ENCODE measurements at places on chromosomes 5 and 9.

- no peak for DNase-seq
Observed at GRCh38 chr5:151164687-151165392, 7.3 kb upstream of the ANXA6 start.

- no peak for DNase-seq
Observed at GRCh38 chr9:137500666-137501397, 41.7 kb upstream of the NSMF start.

DNA sequence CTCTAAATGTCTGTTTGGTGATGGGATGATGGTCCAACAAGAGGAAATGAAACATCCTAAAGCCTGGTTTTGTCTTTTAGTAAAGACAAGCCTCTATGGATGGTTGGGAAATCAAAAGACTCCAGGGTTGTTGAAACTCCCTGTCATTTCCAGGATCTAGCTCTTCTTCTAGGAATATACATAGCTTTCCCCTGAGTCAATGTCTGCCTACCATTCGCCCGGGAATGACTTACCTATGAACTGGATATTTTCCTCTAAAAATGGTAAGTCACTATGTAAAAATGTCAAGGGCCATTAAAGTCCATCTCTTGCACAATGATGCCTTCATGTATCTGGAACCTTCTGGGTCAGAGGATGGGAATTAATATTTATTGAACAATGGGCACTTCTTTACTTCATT is 11.1 kb upstream of the KIF12 start:
- DNase-seq = no peak

DNA sequence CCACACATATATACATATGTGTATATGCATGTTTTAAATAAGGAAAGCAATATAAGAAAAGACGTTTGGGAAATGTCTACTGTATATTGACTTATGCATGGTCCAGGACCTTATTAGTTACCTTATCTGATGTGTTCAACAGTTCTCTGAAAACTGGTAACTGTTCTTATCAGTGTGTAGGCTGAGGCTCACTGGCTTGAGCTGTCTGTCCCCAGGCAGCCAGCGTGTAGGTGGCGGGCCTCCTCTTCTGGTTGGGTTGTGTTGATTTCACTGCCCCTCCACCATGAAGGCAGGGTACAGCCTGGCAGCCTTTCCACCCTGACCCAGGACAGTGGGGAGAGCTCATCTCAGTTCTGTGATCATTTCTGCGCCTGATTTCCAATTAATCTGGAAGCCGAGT is 38.7 kb upstream of the SEMA4D start:
- no peak for DNase-seq

GRCh38 chr9:89021154-89021803 is 30.0 kb downstream of the S1PR3 start:
- no peak for DNase-seq

DNA sequence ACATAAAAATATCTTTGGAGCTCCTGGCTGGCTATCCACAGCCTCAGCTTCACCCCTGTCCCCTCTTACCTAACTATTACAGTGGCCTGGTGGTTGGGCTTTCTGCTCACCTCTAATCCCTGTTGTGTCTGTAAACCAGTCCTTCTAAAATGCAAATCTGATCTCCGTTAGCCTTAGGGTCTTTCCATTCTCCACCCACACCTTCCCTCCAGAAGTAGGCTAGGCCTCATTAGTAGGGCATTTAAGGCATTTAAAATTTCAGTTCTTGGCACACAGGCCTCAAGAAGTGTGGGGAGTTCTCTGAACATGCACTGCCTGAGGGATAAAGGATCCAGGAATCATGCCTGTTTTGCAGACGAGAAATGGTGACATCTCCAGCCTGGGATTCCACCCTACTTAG is 26.4 kb upstream of the STC2 start:
- no peak for DNase-seq

- DNase-seq = no peak
Observed at GRCh38 chr9:16245756-16246440, 624.6 kb downstream of the BNC2 start.

- no peak for DNase-seq
Observed at GRCh38 chr5:160742446-160742845, 109.6 kb downstream of the ATP10B start.

- DNase-seq = no peak
Observed at GRCh38 chr5:91109634-91110033, 273.5 kb downstream of the ARRDC3 start.

DNA sequence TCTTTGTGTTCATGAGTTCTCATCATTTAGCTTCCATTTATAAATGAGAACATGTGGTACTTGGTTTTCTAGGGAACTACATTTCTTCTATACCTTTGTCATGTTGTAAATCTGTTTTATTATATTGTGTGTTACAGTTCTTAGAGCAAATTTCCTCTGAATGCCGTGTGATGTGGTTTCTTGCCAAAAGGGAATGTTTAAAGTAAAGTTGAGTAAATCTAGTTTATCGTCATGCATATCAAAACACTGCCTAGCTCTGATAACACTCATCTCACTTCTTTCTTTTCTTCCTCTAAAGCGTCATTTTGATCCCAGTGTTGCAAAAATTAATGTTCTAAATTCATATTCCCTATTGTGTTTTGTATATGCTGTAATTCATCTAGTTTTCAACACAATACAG is 295.4 kb upstream of the HAPLN1 start:
- DNase-seq = no peak

DNA sequence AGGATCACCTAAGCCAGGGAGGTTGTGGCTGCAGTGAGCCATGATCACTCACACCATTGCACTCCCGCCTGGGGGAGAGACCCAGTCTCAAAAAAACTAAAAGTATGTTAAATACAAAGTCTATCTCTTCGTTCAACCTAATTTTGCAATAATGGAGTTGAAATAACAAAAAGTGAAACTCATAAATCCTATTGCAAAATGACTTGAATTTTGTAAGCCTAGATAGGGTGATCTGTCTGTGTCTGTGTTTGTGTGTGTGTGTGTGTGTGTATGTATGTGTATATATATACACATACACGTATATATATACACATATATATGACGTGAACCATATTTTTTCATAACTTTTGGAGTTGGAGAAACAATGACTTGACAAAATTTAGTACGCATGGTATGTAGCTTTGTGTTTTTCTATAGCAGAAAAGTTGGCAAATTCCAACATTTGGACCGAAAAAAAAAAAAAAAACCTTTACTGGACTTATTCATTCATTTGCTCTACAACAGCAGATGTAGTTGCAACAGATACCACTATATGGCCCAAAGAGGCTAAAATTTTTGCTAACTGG is 76.9 kb upstream of the CDH6 start:
- DNase-seq = no peak

DNA sequence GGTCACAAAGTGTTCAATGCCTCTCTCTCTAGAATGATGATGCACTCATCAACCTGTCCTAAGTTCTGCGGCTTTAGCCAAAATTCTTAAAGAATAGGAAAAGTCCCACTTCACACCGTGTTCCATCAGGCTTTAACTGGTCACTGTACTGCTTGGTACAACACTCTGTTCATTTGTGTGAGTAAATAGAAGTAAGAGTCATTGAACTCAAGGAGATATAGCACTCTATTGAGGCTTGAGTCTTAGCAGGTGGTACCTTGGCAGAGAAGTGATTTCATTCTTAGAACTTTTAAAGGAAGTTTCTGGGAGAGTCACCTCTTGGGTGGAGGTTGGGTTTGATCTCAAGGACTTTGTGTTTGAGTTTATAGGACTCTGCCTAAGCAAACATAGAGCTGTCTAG is 92.6 kb downstream of the TENT4A start:
- no peak for DNase-seq

DNA sequence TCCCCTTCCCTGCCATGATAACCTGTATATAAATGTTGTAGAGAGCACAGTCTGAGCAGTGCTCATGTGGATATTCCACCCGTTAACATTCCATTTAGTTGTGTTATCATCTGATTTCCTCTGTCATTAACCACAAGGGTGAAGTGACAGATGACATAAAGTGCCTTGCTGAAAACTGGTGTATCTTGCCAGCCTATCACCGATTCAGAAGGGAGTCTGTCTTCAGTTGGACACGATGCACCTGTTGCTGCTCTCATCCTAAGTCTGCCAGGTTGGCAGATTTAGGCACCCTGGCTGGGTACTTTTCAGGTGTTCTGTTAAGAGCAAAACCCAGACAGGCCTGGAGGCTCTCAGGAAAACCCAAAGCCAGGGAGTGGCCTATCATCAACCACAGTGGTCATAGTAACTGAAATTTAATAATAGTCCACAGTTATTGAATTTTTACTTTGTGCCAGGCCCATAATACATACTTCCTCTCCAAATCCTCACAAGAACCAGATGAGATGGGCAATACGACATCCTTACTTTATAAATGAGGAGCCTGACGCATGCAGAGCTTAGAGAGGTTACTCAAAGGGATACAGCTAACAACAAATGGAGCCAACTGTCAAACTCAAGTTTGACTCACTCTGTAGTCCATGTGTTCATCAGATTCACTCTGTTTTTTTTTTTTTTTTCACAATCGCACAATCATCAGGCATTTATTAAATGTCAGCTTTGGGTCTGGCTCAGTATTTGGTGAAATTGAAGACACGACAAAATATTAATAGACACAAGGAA is 100.7 kb upstream of the SPRY4 start:
- no peak for DNase-seq

DNA sequence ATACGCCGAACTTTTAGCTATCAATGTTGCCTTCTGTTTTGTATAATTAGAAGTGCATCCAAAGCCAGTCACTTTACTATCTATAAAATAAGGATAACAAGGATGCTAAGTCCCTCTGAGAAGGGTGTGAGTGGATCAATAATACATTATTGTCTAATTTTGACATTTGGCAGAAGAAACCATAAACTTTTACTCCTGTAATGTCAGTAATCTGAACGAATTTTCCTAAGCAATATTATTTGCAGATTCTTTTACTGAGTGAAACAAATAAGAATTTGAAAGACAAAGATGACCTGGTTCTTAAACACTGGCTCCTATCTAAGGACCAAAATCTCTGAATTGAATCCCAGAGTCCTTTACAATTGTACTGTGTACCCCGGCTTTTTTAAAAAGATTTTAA is 126.6 kb upstream of the TMEM161B start:
- no peak for DNase-seq

- DNase-seq = no peak
Observed at GRCh38 chr5:137070521-137070920, 428.6 kb downstream of the SPOCK1 start.

GRCh38 chr5:5066276-5067186 is 73.6 kb upstream of the ADAMTS16 start:
- DNase-seq = no peak

- DNase-seq = no peak
Observed at GRCh38 chr9:127567730-127568617, 44.1 kb upstream of the STXBP1 start.

DNA sequence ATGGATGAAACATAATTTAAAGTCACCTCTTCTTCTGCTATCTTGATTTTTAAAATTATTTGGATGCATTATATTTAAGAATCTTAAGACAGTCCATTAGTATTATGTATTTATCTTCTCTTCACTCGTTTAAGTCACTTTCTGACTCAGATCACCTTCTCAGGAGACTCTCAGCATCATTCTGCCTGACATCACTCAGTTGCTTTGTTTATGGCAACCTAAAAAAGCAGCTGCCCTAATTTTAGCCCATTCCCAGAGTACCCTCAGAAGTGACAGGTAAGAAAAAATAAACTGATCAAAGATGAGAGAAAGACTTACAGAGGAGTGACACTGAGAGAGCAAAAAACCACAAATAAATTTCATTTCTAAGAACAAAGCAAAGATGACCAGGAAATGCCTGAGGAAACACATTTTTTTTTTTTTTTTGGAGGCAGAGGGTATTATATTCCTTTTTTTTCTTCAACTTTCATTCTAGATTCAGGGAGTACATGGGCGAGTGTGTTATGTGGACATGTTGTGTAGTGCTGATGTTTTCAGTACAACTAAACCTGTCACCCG is 140.5 kb downstream of the MUSK start:
- no peak for DNase-seq

DNA sequence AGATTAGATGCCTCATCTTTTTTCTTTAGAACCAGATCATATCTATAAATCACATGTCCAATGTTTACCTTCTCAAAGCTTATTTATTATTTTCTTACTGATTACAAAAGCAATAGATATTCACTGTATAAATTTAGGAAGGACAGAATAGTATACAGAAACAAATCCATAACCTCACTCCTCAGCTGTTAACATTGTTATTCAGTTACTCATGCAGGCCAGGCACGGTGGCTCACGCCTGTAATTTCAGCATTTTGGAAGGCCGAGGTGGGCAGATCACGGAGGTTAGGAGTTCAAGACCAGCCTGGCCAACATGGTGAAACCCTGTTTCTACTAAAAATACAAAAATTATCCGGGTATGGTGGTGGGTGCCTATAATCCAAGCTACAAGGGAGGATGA is 15.3 kb downstream of the STOM start:
- no peak for DNase-seq

DNA sequence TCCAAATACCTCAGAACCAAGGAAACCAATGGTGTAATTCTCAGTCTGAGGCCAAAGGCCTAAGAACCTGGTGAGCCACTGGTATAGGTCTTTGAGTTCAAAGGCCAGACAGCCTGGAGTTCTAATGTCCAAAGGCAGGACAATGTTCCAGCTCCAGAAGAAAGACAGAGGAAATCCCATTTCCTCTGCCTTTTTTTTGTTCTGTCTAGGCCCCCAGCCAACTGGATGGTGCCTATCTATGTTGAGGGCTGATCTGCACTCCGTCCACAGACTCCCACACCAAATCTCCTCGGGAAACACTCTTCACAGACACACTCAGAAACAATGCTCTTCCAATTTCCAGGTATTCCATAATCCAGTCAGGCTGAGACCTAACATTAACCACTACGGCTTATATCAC is 30.1 kb downstream of the FNIP1 start:
- no peak for DNase-seq

GRCh38 chr5:114910727-114911126 is 259.0 kb downstream of the TRIM36 start:
- DNase-seq = no peak

GRCh38 chr9:122314165-122314564 is 49.5 kb downstream of the MRRF start:
- no peak for DNase-seq

DNA sequence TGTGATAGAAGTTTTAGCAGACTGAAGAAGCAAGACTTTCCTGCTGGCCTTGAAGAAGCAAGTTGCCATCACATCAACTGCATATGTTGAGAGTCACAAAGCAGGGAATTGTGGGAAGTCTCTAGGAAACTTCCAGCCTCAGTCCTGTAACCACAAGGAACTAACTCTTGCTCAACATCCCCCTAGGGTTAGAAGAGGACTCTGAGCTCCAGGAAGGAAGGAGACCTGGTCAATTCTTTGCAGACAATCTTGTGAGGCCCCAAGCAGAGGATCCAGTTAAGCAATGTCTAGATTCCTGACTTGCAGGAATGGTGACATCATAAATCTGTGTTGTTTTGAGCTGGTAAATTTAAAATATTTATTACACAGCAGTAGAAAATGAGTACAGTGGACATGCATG is 18.6 kb upstream of the ZNF366 start:
- DNase-seq = no peak

- no peak for DNase-seq
Observed at GRCh38 chr5:7686794-7687193, 164.1 kb downstream of the CFAP90 start.

All from cortex of kidney (tissue), 1 donor.